ENCODE measurements at places on chromosomes 1 and 21.

- no peak for DNase-seq
Measured at GRCh38 chr1:53568540-53568939, 109.3 kb downstream of the DMRTB1 start.

DNA sequence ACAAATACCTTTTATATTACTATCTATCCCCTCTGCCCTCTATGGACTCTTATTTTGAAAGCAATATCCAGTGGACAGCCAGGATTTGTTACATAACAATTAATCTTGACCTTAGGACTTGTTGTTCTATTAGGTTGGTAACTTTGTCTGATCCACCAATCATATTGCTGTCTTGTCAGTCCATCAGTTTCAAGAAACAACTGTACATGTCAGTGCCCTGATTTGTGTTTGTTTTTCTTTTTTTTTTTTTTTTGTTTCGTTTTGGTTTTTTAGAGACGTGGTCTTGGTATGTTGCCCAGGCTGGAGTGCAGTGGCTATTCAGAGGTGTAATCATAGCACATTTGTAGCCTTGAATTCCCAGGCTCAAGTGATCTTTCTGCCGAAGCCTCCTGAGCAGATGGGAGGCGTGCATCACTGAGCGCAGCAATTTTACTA is 1.5 kb upstream of the SCP2 start:
- no peak for DNase-seq

GRCh38 chr1:88983791-88984559 is 8.5 kb downstream of the KYAT3 start:
- DNase-seq: no peak

- DNase-seq: no peak
Measured at GRCh38 chr21:15552914-15553494, 176.8 kb upstream of the USP25 start.

- no peak for DNase-seq
Measured at GRCh38 chr1:116847688-116848531, 61.8 kb upstream of the PTGFRN start.

GRCh38 chr1:12153181-12153785 is 13.5 kb upstream of the TNFRSF1B start:
- no peak for DNase-seq

DNA sequence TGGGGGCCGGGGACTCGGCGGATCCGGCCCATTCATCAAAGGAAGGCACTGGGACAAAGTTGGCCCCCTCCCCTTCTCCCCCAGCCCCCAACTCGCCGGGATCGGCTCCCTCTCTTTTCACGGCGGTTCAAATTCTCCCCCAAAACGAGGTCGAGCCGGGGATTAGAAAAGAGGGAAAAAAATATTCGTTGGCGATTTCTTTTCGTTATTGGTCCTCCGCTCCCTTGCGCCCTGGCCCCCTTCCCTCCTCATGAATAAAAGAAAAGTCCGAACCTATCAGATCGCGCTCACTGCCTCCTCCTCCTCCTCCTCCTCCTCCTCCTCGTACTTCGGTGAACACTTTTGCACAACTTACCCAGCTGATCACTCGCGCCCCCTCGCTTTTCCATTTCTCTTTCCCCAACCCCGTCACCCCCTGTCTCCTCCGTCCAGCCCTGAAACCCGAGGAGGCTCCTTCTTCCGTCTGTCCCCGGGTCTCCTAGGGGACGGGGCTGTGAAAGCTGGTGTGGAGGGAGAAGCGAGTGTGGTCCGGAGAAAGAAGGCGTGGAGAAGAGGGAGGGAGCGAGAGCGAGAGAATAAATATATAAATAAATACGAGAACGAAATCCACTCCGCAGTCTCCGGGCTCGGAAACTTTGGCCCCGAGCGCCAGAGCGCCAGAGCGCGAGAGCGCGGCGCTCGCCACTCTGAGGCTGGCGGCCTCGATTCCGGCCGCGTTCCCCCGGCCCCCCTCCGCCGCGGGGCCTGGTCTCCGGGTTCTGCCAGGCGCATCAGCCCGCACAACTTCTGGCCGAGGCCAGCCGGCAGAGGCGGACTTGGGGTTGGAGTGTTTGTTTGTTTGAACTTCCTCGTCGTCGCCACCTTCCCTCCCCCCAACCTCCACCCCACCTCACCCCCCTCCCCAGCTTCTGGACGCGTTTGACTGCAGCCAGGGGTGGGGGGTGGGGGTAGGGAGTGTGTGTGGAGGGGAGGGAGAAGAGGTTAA is at the start of gene PAX7:
PAX7 (plus strand) TSS at position 336 of the 985 bp plus-strand sequence. CDS start 758 bp downstream, outside the sequence.
- DNase-seq: no peak

- no peak for DNase-seq
Measured at GRCh38 chr21:14308234-14308633, 74.7 kb downstream of the HSPA13 start.

- no peak for DNase-seq
Measured at GRCh38 chr1:75671708-75672107, 52.8 kb upstream of the ACADM start.

DNA sequence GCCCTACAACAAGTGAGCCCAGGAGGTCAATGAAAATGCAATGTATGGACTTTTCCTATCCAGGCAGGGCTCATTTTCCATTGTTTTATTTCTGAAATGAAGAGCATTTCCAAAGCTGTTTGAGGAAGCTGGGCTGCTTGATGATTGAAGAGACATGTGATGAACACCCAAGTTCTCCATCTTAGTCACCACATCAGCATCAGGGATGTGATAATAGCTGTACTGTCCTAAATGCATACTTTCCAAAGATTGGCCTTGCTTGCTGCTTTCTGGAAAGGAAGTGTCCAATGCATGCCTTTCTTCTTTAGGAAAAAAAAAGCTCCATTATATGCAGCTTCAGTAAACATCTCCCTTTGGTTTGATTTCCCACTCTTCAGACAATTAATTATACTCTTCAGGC is 425.9 kb upstream of the RUNX1 start:
- no peak for DNase-seq

DNA sequence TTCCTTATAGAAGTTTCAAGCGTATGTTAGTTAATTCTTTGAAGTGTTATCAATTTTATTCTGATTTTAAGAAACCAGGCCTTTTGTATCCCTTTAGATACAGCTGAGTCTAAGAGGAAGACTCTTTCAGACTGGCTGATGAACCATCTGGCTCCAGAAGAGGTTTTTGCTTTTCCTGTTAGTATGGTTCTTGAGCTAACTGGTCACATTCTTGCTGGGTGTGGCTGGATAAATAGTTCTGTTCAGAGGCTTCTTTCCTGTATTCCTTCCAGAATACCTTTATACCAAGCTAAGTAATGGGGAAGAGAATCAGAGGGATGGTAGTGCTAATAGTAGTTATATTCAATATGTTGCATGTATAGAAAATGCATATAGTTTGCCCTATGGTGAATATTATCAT is 12.4 kb downstream of the HS2ST1 start:
- no peak for DNase-seq

- no peak for DNase-seq
Measured at GRCh38 chr1:235021321-235021720, 107.3 kb downstream of the TOMM20 start.

GRCh38 chr1:17757426-17757825 is 2.3 kb downstream of the ACTL8 start:
- no peak for DNase-seq

- DNase-seq: no peak
Measured at GRCh38 chr1:183293876-183294275, 107.8 kb downstream of the LAMC2 start.

DNA sequence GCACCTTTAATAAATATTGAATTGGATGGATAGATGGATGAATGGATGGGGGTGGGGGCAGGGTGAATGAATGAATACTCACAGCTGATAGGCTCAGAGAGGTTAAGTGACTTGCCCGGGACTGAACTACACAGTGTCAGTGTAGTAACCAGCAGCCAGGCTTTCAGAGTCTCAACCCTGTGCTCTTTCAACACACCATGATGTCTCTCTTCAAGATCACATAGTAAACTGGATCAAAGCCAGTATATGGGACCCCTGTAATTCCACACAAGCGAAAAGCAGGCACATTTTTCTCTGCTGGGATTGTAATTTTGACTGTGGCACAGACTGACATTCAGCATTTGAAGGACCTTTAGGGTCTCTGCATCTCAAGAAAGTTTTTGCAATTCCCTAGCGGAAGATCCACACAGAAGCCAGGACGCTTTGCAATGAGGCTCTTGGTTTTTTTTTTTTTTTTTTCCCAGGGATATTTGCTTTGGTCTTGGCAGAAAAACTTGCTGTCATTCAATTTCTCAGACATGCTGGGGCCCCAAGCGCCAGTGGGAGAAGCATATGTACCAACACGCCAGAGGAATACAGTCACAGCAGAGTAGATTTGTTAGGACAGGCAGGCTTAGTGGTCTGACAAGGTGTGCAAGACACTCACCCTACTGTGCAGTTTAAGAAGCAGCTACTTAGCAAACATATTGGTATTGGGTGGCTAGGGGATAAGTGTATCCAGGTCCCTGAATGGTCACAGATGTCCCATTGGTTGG is 213.1 kb upstream of the CAMK1G start:
- no peak for DNase-seq

DNA sequence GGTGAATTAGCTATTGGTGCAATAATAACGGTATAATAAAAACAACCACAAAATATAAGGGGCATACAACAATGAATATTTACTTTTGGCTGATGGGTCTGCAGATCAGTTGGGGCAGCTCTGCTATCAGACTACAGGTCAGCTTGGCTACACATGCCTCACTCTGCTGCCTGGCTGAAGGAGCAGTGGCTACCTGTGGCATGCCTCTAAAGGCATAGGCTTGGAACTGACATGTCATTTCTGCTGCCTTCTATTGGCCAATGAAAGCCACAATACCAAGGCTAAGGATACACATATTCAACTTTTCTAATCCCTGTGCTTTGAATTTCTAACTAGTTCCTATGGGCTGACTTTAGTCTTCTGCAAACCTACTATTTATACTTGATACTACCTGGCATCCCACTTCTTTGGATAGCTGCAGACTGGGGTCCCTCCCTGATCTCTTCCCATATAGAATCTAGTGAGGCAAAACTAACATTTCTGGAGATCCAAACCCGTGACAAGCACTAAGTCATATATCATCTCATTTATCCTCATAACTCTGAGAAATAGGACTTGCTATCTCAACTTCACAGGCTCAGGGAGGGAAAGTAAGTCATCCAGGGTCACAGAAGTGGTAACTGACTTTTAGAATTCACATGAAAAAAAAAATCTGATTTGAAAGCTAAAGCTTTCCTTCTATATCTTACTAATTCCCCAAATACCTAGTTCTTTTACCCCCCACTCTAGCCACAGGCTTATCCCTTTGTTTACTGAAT is 19.2 kb upstream of the SYDE2 start:
- no peak for DNase-seq

GRCh38 chr1:179021873-179022272 is 3.8 kb upstream of the FAM20B start:
- no peak for DNase-seq

DNA sequence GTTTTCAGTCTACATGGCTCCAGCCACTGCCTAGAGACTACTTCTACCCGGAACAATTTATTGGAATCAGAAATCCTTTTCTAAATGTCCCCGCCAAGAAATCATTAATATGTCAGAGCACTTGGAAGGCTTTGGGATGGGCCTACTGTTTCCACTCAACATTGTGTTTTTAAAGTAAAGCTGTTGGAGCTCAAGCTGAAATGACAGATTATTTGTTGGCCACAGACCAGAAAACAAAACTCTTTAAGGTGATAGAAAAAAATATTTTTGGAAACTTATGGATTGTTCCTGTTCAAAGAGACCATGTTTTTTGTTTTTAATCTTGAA is 496 bp downstream of the VPS45 start:
- no peak for DNase-seq

DNA sequence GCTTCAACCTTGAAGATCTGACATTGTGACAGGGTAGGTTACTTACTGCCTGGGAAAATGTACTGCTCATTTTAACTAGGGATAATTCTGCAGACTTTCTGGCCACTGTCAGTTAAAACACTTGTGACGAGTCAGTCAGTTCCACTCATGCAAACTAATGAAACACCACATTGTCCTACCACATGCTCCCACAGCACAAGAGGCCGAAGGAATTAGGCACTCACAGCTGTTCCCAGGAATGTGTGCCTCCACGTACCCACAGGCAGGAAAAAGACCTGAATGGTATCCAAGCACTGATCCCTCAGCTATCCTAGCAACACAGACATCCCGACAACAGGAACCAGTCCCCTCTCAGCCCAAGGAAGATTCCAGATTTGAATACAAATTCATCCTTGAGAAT is 12.3 kb downstream of the BCAR3 start:
- DNase-seq: no peak

GRCh38 chr1:173867141-173867752 is 542 bp downstream of the GAS5 start:
- no peak for DNase-seq
